Upper lobe of left lung (tissue), 6 donors: ENCODE measurements at places on chromosomes 7 and 10. TPM values are rescaled to one million over a fixed set of nuclear protein-coding genes. Genes with fewer than 3 reads are reported as not detected.

SORCS1 gene
- not detected for total RNA-seq

HOXA1 gene
- total RNA-seq = not detected

ZNF487 gene
- 6.3 TPM for total RNA-seq

COL26A1 gene
- total RNA-seq = 1.0 TPM

SEMA3E gene
- 12.0 TPM for total RNA-seq

CALCR gene
- total RNA-seq = not detected

GRCh38 chr10:28561531-28561930, 28.6 kb downstream of the WAC start:
- no peak for DNase-seq

DNA sequence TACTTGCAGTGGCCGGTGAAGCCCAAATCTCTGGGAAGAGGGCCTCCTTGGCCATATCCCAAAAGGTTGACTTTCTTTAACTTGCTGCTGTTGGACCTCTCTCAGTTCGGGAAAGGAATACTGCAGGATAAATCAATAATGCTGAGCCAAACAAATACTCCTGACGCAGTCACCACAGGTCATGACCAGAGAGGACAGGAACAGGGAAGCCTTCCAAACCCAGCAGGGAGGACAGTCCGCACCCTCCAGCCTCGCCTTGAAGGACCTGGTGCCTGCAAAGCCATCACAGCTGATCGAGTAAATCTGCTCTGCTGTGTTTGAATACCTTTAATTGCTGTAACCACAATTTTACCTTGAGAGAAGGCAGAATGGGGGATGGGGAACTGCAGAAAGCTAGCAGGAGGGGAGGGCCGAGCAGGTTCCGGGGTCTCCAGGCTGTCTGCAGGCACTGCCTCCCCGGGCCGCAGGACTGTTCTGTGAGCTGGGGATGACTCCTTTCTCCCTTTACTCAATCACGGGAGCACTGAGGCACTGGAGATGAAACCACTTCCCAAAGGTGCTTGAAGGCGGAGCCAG, 20.8 kb upstream of the INSIG1 start:
- no peak for DNase-seq

DNA sequence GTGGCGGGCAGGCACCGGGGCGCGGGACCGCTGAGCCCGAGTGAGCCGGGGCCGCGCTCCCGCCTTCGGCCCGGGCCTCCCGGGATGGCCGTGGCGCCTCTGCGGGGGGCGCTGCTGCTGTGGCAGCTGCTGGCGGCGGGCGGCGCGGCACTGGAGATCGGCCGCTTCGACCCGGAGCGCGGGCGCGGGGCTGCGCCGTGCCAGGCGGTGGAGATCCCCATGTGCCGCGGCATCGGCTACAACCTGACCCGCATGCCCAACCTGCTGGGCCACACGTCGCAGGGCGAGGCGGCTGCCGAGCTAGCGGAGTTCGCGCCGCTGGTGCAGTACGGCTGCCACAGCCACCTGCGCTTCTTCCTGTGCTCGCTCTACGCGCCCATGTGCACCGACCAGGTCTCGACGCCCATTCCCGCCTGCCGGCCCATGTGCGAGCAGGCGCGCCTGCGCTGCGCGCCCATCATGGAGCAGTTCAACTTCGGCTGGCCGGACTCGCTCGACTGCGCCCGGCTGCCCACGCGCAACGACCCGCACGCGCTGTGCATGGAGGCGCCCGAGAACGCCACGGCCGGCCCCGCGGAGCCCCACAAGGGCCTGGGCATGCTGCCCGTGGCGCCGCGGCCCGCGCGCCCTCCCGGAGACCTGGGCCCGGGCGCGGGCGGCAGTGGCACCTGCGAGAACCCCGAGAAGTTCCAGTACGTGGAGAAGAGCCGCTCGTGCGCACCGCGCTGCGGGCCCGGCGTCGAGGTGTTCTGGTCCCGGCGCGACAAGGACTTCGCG, 534 bp downstream of the FZD9 start:
- DNase-seq = peak; percentile 89

DNA sequence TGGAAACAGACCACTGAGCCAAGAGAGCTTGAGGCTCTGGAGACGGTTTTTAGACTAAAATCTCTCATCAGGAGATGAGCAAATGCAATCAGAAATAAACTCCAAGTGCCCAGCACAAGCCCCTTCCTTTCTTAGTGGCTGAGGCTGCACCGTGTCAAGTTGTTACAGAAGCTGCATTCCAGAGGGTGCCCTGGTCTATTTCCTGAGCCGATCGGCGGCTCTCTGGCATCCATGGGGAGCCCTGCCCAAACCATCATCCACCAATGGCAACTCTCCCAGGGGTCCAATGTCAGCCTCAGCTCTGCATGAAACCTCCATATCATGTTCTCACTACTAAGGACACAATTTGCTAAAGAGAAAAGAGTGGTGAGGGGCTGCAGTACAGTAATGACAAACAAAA, 89.6 kb downstream of the SVIL start:
- no peak for DNase-seq

DNA sequence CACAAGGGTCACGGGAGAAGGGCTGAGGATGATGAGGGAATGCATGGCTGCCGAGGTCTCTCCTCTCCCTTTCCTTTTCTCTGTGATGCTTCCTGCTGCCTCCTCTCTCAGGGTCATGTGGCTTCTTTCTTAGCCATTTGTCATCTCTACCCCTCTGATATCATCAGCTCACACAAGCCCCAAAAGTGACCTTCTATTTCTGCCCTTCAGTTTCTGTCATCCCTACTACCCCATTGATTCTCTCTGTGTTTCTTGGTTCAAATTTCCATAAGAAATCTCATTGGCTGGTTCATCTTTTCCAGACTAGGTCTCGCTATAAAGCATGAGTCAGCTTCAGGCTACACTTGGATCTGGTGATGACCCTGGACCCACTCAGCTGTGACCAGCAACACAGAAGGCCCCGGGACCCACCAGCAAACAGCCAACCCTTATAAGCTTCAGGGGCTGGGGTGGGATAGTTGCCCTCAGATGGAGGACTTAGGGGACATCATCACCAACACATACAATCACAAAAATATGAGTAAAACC, 284.3 kb downstream of the SKAP2 start:
- no peak for DNase-seq

DNA sequence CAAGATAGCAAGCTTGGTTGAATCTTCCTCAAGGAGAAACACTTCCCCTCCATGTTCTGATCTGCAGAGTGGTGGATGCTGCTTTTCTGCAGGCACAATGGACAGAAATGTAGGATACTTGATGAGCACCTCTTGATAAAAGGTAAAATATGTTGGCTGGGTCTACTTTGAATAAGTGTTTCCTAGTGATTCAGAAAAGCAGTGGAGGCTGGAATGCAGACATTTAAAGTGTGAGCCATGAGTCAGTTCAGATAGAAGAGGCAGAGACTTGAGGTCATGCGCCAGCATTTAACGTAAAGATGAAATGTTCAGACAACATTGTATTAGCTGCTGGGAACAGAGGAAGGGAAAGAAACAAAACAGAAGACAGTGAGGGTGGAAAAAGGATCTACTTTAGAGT, 403.1 kb downstream of the ADRA2A start:
- DNase-seq = no peak
